ENCODE measurements at places on chromosomes 3 and 15. TPM values are rescaled to one million over a fixed set of nuclear protein-coding genes. Genes with fewer than 3 reads are reported as not detected.

The USP4 gene
- 20.8 TPM for polyA plus RNA-seq

The SPINK8 gene
- not detected for polyA plus RNA-seq

The FBXL22 gene
- polyA plus RNA-seq, result 0.09 TPM

The ZMYND10 gene
- 1.8 TPM for polyA plus RNA-seq

The TRH gene
- not detected for polyA plus RNA-seq

The TGM5 gene
- polyA plus RNA-seq, result 0.65 TPM

The TMEM207 gene
- polyA plus RNA-seq, result not detected

The CHCHD4 gene
- polyA plus RNA-seq, result 15.8 TPM

The DNASE1L3 gene
- 1.7 TPM for polyA plus RNA-seq

The STAC gene
- 0.01 TPM for polyA plus RNA-seq

The MYL3 gene
- polyA plus RNA-seq, result not detected
